ENCODE measurements at places on chromosomes 5 and 9.
A peak's percentile ranks its signal among the peaks of the same experiment; 100 is the strongest.

DNA sequence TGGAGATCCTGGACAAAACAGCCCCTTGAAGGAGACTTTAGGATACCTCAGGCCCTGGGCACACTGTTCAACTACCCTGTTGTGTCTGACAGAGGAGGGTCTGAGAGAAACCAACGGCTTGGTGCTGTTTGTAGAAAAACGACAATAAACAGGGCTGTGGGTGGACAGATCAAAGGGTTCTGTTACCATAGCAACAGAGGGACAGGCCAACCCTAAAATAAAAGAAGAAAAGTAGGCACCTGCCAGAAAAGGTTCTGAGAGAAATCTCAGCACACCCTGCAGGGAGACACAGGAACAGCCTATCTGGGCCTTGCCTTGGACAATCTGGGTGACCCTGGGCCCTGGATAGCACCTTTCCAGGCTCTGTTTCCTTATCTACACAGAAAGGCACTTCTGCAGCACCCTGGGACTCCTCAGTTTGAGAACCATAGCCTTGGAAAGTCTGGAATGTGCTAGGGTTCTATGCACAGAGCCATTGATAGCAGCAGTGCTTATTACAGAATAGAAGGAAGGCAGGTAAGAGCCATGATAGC is 104.8 kb upstream of the TBC1D2 start:
- no peak for DNase-seq

GRCh38 chr9:81427870-81428269 is 261.5 kb downstream of the TLE1 start:
- DNase-seq = peak; percentile 26

- peak; percentile 98 for DNase-seq
Measured at GRCh38 chr5:132215329-132215728, 12.3 kb downstream of the P4HA2 start.

DNA sequence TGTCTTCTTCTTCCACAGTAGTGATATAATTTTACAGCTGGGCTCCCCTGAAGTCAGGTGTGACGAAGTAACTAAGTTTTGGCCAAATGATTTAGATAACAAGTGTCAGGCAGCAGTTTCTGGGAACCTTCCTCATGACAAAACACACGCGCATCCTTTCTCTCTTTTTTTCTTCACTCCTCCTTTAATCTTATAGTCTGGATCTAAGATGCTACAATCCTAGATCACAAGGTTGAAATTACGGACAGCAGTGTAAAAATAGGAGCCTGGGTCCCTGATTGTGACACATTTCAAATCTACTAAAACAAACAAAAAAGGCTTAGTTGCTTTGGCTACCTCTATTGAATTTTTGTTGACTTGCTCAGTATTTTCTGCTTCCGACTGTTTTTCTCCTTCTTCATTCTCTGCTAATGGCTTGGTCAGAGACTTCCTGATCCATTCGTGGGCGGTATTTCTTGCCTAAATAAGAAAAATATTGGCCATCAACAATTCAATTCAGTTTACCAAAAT is 36.1 kb downstream of the FAM114A2 start:
- peak; percentile 3 for DNase-seq

DNA sequence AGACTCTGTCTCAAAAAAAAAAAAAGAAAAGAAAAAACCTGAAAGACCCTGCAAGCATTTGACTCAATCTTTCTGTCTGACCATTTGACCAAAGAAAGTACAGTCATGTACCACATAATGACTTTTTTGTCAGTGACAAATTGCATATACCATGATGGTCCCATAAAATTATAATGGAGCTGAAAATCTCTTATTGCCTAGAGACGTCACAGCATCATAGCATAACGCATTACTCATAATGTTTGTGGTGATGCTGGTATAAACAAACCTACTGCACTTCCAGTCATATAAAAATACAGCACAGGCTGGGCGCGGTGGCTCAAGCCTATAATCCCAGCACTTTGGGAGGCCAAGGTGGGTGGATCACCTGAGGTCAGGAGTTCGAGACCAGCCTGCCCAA is 10.5 kb downstream of the ECM2 start:
- peak; percentile 79 for DNase-seq
